ENCODE measurements at places on chromosomes 11 and 22.

DNA sequence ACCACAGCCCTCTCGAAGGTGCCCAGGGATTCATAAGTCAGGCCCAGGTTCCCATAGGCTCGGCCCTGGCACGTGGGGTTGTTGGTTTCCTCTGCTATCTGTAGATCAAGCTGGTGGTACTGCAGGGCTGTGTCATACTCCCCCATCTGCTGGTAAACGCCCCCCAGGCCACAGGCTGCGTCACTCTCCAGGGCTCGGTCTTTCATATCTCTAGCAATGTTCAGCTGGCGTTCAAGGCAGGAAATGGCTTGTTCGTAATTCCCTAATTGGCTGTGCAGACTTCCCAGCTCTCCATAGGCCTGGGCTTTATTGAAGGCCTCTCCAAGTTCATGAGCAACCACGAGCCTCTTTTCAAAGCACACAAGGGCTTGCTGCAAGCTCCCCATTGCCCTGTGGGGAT is 186.4 kb upstream of the PITPNB start:
- no peak for DNase-seq

DNA sequence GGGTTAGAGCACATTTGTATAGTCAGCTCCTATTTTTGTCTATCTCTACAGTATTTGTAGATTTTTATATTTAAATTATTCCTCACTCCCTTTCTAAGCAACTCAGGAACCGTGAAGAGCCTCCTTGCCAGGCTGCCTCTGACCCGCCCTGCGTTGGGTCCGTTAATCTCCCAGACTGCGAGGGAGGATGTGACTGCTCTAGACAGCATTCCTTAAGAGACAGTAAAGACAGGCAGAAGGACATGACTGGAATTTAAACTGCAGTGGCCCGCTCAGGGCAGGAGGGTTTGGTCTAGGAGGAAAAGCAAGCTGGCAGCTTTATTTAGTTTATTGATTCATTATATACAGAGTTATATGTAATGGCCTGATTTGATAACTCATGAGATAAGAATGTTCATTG is 413.7 kb downstream of the TMEM135 start:
- DNase-seq, result peak; percentile 53

GRCh38 chr11:107392611-107393010 is 65.0 kb downstream of the CWF19L2 start:
- no peak for DNase-seq

DNA sequence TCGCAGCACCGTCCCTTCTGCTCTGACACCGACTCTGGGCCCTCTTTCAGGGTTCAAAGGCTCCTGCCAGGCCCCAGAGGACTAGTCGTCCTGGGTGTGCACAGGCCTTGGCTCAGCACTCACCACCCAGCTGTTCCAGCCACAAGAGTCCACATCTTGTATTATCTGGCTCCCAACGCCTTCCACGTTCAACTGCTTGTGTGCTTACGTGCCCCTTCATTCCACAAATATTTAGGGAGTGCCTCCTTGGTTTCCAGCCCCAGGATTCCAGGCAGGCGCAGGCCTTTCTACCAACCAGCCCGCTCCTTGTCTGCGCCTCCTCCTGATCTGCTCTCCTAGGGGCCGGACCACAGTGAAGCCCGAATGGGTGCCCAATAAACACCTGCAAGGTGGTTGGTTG is 70.9 kb downstream of the SCUBE1 start:
- DNase-seq, result peak; percentile 28

DNA sequence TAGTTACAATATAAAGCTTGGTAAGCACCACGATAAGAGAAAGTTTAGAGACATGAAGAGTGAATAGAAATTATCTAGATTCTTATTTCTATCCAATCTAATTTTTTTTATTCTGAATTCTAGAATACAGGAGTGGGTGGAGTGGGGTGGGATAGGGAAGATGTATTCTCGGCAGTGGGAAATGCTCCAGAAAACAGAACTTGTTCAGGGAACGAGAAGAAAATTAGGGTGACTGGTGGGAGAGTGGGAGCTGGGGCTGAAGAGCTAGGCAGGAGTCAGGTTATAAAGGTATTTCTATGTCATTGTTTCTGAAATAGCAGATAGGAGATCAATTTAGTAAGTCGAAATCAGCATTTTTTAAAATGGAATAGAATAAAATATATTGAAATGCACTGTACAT is 53.2 kb upstream of the APOA1 start:
- no peak for DNase-seq

DNA sequence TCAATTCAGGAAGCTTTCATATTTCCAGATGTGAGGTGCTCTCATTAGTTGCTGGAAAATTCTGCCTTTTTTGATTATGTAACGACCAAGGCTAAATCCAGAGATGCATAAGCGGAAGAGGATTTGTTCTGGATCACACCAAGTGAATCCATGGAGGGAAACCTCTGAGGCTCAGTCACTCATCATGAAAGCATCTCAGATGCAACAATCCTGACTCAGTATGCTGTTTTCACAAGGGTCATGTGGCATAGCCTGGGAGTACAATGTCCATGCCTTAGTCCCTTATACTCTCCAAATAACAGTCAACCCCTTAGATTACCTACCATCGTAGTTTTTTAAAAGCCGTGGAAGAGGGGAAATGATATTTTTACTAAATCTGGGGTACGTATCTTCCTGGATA is 445.6 kb downstream of the NTM start:
- DNase-seq, result no peak

DNA sequence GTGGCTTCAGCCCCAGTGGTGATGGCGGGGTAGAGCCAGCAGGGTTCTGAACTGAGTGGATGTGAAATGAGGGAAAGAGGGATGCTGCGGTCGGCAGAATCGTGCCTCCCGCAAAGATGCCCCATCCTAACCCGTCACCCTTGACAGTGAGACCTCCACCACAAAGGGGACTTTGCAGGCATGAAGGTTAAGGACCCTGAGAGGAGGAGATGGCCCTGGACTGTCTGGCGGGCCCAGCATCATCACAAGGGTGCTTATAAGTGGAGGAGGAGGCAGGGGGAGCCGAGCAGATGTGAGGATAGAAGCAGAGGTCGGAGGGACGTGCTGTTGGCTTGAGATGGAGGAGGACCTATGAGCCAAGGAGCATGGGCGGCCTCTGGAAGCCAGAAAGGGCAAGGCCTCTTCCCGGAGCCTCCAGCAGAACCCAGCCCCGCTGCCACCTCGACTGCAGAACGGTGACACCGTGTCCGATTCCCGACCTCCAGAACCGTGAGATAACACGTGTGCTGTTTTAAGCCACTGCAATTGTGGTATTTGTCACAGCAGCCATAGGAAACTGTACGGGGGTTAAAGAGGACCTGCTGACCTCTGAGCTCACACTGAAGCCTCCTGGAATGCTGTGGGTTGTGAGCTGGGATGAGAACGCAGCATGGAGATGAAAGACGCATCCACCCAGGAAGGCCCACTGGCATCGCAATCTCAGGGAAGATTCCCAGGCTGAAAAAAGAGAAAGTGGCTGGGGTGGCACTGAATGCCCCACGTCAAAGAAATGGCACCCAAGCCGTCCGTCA is 10.9 kb downstream of the LINC01488 start:
- no peak for DNase-seq

GRCh38 chr11:124394408-124394807 is 4.4 kb downstream of the OR8B3 start:
- DNase-seq, result no peak

- DNase-seq, result peak; percentile 58
These were observed 5.5 kb downstream of the PLET1 start for GRCh38 chr11:112255067-112255720.

DNA sequence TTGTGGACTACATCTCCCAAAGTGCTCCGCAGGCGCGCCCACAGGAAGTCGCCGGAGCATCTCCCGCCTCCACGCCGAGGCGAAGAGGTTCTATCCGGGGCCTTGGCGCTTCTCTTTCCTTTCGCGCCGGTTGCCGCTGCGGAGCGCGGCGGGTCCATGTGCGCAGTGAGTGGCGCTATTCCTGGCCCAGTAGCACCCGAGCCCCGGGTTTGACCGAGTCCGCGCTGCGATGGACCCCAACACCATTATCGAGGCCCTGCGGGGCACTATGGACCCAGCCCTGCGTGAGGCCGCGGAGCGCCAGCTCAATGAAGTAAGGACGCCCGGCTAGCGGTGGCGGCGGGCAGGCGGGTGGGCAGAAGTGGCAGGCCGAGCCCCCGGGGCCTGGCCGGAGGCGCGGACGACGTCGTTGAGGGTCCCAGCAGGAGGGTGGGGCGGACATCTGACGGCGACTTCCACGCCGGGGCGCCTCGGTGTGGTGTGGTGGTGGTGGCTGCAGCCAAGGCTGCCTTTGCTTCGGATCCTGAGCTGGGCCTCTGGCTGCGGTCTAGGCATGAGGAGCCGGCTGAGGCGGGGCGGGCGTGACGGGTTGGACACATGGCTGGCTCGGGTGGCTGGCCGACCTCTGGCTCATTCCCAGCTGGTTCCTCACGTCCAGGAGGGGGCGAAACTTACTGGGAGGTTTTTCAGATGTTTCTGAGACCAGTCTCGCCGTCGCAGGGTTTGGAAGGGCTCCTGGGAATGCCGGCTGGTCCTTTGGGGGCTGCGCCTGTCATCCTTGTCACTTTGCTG is at the start of gene IPO7:
IPO7 (plus strand) TSS at position 118 of the 792 bp plus-strand sequence; CDS start at position 230, 112 bp downstream.
- peak; percentile 94 for DNase-seq

- no peak for DNase-seq
These were observed 15.2 kb downstream of the PIM3 start for GRCh38 chr22:49975543-49976389.

GRCh38 chr22:41480397-41480735 is 11.4 kb downstream of the ACO2 start:
- DNase-seq, result no peak

DNA sequence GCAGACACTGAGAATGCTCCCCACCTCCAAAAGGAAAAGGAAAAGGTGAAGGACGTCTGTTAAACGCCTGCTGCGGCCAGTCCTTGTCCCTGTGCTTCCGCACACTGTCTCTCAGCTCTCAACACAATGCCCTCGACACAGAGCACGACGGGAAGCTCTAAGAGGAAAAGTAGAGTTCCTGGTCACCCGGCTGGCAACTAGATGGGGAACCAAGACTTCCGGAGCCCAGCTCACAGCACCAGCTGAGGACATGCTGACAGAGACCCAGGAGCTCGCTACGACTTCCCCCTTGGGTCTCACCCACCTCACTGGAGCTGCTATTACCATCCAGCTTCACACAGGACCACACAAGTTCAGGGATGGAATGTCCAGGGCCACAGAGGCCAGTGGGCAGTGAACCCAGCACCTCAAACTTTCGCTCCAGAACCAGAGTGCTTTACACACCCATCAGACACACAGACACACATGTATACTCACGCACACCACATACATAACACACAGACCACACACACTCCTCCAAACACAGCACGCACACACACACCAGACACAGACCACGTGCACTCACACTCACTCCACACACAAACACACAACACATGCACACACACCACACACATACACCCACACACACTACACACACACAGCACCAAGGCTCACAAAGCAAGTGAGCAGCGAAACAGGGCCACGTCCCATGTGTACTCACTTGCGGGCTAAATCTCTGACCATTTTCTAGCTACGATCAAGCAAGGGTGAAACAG is 9.6 kb downstream of the SULT4A1 start:
- DNase-seq, result no peak

- no peak for DNase-seq
These were observed 133.5 kb downstream of the COMMD9 start for GRCh38 chr11:36155770-36156160.

- DNase-seq, result no peak
These were observed 7.6 kb downstream of the TMEM121B start for GRCh38 chr22:17113600-17113999.

- DNase-seq, result no peak
These were observed 80.9 kb downstream of the INSC start for GRCh38 chr11:15195454-15196200.

- no peak for DNase-seq
These were observed 26.6 kb upstream of the CABP7 start for GRCh38 chr22:29693161-29693560.

DNA sequence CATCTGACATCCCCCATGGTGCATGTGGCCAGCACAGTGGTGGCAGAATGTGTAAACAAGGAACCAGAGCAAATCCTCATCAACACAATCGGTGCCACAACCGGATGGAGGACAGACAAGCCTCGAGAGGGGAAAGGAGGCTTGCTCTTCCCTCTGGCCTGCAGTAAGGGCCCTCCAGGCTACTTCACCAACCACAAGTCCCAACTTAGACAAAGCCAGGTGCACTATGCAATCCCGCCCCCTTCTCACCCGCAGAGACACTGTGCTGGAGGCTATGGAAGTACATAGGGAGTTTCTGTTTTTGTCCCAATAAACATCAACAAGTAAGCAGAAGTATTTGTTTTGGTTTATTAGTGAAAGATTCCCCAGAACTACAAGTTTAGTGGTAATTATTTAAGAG is 54.3 kb downstream of the SPATA19 start:
- no peak for DNase-seq

DNA sequence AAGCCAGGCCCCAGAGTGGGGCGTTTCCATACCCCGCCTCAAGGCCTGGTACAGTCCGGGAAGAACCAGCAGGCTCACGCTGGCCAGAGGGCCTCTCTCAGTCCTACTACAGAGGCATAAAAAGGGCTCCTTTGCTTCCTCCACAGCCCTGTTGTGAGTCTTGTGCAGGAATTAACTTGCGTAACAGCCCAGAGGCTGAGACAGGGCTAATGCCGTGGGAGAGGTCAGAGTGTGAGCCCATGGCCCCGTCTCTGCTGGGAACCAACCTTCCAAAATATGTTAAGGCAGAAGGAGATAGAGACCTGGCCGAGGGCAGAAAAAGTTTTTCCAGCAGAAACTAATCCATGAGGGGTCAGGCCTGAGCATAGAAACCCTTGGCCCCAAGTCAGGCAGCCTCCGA is 19.9 kb upstream of the TMEM184B start:
- DNase-seq, result no peak

DNA sequence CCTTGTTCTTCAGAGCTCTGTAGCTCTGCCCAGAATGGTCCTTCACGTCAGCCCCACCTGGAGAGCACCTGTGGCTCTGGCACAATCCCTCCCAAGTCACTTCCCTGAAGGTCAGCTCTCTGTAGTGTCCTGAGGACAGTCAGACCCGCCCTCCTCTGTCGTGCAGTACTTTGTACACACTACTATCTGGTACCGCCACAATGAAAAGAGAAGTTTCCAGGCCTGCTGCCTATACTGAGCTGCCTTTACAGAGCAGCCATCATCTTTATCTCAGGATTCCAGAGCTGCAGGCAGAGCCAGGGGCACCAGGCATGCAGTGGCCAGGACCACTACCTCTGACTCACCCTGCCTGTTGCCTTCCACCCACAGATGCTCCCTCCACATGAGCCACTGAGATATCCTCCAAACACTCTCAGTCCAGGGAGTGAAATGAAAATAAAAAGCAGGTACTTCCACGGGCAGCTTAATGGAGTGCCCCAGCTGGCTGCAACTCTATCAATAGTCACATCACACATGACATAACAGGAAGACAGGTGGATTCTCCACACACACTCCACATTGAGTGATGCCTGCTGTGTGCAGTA is 7.3 kb downstream of the PACSIN2 start:
- no peak for DNase-seq

GRCh38 chr22:29265305-29265704 is 2.5 kb downstream of the RHBDD3 start:
- DNase-seq, result no peak

DNA sequence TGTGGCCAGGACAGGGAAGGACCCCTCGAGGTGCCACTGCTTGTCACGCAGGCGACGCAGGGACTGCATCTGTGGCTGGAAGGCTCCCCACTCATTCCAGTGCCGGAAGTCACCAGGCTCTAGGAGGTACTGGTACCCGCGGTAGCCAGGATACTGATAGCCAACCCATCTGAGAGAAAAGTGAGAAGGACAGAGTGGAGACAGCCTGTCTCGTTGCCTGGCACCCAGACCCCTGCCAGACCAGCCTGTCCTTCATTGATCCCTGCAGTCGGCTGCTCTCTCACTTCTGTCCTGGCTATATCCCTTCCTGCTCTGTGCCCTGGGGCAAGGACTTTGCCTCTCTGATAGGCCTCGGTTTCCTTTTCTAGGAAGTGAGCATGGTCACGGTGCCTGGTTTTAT is 9.6 kb upstream of the TPST2 start:
- no peak for DNase-seq
